ENCODE measurements at places on chromosomes 16 and 17. TPM values are rescaled to one million over a fixed set of nuclear protein-coding genes. Genes with fewer than 3 reads are reported as not detected.

OR1D5 gene
- polyA plus RNA-seq: not detected

COA3 gene
- 161 TPM for polyA plus RNA-seq

- DNase-seq: peak; percentile 36
Observed at GRCh38 chr16:27547134-27547533, 2.6 kb downstream of the GTF3C1 start.

MRPL45 gene
- polyA plus RNA-seq: 68.8 TPM

RNF166 gene
- 13.3 TPM for polyA plus RNA-seq

GALR2 gene
- not detected for polyA plus RNA-seq

DNA sequence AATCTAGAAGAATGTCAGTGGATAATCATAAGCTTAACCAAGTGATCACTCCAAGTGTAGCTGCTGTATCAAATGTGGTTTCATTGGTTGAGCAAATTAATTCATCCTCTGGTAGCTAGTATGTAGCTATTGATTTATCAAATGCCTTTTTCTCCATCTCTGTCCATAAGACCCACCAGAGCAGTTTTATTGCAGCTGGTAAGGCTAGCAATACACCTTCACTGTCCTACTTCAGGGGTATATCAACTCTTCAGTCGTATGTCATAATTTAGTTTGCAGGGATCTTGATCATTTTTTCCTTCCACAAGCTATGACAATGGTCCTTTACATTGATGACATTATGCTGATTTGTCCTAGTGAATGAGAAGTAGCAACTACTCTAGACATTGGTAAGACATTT, 158.8 kb downstream of the PRKCB start:
- no peak for DNase-seq

KCTD11 gene
- 11.1 TPM for polyA plus RNA-seq

CCDC144A gene
- polyA plus RNA-seq: 1.5 TPM

DNA sequence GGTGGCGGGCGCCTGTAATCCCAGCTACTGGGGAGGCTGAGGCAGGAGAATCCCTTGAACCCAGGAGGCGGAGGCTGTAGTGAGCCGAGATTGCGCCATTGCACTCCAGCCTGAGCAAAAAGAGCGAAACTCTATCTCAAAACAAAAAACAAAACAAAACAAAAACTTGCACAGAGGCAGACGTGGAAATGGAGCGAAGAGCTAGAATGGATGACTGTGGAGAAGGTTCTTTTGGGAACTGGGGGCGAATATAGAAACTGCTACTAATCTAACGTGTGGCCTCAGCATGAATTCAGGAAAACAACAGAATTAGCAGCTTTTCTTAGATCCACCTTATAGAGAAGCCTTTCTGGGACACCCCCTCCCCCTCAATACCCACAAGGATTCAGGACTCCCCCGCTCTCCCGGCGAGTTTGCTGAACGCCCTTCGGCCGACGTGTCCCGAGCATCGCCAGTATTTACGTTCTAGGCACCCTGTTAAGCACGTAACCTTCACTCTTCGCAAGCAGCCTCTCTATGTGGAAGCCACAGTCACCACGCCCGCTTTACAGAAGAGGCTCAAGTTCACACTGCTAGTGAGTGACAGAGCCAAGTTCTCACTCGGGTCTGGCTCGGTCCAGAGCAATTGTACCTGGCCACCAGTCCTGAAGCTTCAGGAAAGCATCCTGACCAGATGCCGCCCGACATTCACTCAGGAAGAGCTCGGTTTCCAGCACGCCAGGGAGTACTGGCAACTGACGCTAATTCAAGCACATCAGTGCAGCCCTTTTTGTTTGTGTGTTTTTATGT, 13.3 kb upstream of the ABR start:
- no peak for DNase-seq

GRCh38 chr16:16059895-16060590, 110.6 kb downstream of the ABCC1 start:
- DNase-seq: no peak

ABCA6 gene
- 4.9 TPM for polyA plus RNA-seq

- no peak for DNase-seq
Observed at GRCh38 chr17:36598951-36599401, 2.4 kb upstream of the MRM1 start.

GRCh38 chr16:19170043-19170655, 2.1 kb downstream of the SYT17 start:
- no peak for DNase-seq

KCTD19 gene
- polyA plus RNA-seq: 0.50 TPM

CCDC102A gene
- 33.7 TPM for polyA plus RNA-seq

SMTNL2 gene
- 1.7 TPM for polyA plus RNA-seq

DNA sequence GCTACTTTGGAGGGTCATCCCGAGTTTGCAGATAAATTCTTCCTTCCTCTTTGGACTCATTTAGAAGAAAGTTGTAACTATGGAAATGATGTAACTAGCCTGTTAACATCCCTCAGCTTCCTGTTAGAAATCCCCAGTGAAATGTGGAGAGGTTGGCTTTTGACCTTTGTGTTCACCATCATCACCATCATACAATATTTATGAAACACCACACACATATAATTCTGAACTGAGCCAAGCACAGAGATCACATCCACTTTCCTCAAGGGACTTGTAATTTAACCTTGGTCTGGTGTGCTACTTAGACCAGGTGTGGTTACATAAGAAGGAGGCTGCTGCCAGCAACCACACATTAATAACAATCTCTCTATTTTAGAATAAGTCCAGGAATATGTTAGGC, 2.5 kb downstream of the CAPNS2 start:
- DNase-seq: no peak

KRTAP4-3 gene
- not detected for polyA plus RNA-seq

AATF gene
- polyA plus RNA-seq: 22.6 TPM

- DNase-seq: no peak
Observed at GRCh38 chr17:75834928-75835653, 9.1 kb downstream of the UNC13D start.

GRCh38 chr16:85611194-85611443, 2.0 kb upstream of the GSE1 start:
- no peak for DNase-seq

DNA sequence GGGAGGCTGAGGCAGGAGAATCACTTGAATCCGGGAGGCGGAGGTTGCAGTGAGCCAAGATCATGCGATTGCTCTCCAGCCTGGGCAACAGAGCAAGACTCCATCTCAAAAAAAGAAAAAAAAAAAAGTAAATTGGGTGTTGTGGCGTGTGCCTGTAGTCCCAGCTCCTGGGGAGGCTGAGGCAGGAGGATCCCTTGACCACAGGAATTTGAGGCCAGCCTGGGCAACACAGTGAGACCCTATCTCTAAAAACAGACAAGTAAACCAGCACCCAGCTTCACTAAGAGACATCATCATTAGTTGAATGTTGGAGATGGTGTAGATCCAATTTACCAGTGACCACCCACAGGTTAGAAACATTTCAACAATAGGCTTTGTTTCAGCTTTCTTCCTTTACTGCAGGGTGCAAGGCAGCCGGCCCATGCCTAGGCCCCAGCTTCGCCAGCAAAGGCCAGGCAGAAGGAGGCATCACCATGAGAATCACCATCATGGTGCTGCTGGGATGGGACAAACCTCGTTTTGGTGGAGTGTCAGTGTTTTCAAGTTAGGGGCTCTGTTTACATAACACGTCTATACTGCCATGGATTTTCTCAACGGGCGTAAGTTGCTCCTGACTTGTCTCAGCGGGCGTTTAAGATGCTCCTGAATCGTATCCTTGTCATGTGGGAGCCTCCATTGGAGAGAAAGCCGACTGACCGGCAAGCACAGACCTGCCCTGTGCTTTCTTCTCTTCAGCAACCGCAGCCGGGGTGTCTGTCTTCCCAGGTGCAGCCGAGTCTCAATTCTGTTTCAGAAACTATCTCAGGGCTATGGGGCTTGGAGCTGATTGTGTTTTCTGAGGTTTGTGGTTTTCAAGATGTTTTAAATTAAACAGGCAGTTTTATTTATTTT, 7.3 kb downstream of the TCF25 start:
- DNase-seq: no peak

GRCh38 chr16:72473631-72474030, 301.7 kb upstream of the PMFBP1 start:
- DNase-seq: no peak

- no peak for DNase-seq
Observed at GRCh38 chr17:46009681-46010596, 10.9 kb downstream of the STH start.

DNA sequence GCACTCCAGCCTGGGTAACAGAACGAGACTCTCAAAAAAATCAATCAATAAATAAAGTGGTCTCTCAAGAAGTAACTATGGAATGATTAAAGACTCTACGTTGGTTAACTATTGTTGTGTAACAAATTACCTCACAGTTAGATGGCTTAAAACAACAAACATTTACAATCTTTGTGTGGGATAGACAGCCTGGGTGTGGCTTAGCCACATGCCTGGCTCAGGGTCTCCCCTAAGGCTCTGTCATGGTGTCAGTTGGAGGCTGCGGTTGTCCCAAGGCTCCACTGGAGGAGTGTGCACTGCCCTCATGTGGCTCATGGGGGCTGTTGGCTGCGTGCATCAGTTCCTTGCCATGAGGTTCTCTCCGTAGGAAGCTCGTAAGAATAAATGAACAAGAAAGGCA, 294.5 kb downstream of the SNX29 start:
- no peak for DNase-seq

DNA sequence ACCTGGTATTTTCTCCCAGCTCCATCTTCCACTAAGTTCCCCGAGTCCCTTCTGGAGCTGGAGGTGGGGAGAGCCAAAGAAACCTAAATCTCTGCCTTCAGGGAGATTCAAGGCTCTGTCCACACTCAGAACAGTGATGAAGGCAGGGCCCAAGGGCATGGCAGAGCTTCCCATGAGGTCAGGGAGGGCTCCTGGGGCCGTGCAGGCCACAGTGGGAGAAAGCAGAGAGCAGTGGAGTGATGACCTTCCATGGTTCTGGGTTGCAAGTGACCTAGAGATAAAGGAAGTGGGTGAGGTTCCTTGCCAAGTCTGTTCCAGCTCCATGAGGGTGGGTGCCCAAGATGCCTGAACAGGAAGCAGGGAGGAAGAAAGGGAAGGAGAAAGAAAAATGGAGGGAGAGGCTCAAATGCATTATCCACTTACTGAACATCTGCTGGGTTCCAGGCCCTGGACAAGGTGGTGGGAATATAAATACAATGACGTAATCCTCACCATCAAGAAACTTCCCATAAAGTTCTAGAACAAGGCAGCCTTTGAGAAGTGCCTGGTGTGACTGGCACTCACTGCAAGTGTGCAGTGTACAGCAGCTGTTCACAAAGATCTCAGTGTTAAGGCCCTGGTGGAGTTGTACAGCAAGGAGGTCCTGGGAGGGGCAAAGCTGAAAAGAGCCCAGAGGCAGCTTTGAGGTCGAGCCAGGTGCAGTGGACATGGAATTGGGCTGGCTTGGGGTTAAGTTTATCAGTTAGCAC, 13.3 kb downstream of the TBKBP1 start:
- DNase-seq: no peak

GRCh38 chr17:1552932-1553331, 9.7 kb downstream of the PITPNA start:
- no peak for DNase-seq

DNA sequence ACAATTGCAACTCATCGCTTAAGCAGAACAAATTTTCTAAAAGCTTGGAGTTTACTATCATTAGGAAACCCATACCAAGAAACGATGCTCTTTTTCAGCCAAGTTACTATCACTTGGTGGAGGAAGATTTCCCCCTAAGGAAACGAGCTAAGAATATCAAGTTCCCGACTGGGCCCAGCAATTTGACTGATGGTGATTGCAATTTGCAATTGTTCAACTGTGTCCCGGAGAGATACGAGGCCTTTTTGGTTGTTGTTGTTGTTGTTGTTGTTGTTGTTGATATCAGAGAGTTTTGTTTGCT, 6.2 kb downstream of the HS3ST3A1 start:
- DNase-seq: no peak

PSMC3IP gene
- 18.8 TPM for polyA plus RNA-seq

CDH15 gene
- 1.5 TPM for polyA plus RNA-seq

DNA sequence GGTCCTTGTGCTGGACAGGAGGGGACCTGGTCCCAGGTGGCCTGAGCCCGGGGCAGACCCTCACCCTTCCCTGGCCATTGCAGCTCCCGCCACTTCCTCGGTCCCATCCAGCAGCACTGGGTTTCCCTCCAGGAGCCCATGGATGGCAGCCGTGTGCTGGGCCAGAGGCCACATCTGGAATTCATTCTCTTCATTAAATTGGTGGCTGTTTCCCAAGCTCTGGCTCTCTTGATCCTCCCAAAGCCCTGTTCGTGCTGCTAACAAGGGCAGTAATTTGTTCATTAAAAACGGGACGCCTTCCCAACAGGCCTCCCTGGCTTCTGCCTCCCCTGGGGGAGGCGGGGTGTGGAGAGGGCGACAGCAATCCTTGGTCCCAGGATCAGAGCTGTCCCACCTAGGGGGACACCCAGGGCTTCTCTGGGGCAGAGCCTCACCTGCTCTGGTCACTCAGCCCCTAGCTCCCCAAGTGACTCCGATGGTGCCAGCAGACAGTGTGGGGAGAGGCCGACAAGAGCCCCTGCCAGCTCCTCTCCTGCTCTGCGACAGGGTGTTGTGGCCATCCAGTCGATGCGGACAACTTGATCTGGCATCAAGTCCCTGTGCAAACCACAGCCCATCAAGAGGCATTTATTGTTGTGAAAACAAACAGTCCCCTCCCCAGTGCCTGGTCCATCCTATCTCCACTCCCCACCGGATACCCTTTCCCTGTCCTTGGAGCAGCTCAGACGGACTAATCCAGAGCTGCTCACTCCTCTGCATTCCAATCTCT, 44.0 kb downstream of the SDK2 start:
- DNase-seq: no peak

GRCh38 chr16:85627089-85627488, 14.0 kb downstream of the GSE1 start:
- DNase-seq: no peak

GRCh38 chr16:3074860-3075522, 9.6 kb downstream of the IL32 start:
- DNase-seq: no peak

- no peak for DNase-seq
Observed at GRCh38 chr17:57902117-57902799, 52.4 kb upstream of the MRPS23 start.

DNA sequence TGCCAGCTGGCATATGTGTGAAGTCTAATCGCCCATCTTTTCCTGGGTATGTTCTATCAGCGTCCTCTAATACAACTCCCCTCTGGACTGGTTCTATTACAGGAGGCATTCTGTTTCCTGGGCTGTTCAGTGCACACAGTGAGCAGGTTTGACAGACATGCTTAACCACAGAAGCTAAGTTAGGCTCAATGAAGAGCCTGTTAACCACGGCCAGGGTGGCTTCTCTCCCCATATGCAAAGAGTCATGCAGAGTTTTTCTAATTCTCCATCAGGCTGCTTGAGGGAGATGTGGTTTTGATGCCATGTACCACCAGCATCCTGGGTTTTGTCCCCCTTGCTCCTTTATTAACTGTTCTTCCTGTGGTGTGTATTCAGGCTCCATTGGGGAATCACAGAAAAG, 57.2 kb upstream of the ALOX12 start:
- no peak for DNase-seq

GRCh38 chr17:65483438-65483837, 78.0 kb downstream of the AXIN2 start:
- no peak for DNase-seq

GRCh38 chr17:78759969-78760352, 22.1 kb downstream of the CYTH1 start:
- DNase-seq: no peak

FLYWCH1 gene
- polyA plus RNA-seq: 14.9 TPM

ARHGDIG gene
- 4.2 TPM for polyA plus RNA-seq

GRCh38 chr17:71287071-71287823, 833.6 kb upstream of the SOX9 start:
- no peak for DNase-seq

PERCC1 gene
- not detected for polyA plus RNA-seq

KRTAP9-2 gene
- not detected for polyA plus RNA-seq
